ENCODE measurements at places on chromosomes 2 and 18.

DNA sequence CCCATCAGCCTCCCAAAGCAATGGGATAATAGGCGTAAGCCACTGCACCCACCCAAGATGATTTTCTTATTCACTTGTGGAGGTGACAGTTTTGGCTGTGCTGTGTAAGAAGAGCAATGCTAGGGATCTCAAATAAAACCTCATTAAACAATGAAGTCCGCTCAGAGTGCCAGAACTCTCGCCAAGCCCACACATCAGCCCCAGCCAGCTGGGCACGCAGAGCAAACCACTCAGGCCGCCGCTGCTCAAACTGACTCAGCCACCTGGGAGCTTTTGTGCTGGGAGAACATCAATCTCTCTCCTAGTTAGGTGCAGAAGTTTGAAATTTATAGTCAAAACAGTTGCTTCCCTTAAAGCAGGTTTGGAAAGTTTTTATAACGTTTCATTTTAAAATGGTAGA lies 47.6 kb downstream of the RNF152 start:
- DNase-seq, result no peak

- DNase-seq, result no peak
Observed at GRCh38 chr2:71528749-71529148, 75.4 kb downstream of the DYSF start.

GRCh38 chr2:101476605-101477208 lies 1.8 kb upstream of the RFX8 start:
- DNase-seq, result no peak

DNA sequence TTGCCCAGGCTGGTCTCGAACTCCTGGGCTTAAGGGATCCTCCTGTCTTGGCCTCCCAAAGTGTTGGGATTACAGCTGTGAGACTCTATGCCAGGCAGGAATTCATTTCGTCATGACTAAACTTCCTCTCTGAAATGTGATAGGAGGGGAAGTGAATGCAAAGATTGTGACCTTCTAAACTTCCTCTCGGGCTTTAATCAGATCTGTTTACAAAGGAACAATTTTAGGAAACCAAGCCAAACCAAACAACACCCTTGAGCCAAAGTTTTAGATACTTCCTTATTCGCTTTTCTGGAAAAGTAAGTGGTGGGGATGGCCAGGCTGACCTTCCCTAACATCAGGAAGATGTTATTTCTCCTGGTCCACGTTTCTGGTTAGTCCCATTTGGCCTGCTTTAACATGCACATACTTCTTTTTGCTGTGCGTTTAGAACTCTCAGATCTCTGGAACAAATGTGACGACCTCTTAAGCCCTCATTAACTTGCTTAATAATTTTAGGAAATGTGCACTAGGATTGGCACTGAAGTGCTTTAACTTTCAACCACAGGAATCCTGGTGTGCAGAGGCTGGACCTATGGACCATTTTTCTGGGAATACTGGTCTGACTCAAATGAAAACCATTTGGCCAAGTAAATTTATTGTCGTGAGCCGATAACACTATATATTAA lies 33.2 kb upstream of the YES1 start:
- no peak for DNase-seq

GRCh38 chr2:230209422-230210051 lies 10.2 kb downstream of the SP110 start:
- no peak for DNase-seq

DNA sequence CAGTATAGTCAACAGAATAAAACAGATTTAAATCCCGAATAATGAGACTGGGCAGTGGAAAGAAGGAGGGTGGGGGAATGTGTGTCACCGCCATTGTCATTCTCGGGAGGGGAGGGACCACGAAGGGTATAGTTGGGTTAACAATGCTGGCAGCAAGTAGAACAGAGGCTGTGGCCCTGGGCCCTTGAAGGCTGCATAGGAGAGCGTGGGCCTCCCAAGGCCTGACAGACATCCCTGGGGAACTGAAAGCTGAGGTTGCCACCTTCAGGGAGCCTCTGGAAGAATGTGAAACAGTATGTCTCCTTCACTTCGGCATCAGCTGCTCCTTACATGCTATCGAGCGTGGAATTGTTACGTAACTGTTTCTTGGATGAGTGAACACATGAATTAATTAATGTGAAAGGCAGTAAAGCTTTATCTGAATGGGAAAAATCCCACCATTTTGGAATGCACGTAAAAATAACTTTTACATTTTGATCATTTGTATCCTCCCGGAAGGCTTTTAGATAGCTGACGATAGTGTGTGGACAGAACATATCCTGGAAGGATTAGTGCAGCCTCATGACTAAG lies 92.8 kb upstream of the TTC39C start:
- no peak for DNase-seq

DNA sequence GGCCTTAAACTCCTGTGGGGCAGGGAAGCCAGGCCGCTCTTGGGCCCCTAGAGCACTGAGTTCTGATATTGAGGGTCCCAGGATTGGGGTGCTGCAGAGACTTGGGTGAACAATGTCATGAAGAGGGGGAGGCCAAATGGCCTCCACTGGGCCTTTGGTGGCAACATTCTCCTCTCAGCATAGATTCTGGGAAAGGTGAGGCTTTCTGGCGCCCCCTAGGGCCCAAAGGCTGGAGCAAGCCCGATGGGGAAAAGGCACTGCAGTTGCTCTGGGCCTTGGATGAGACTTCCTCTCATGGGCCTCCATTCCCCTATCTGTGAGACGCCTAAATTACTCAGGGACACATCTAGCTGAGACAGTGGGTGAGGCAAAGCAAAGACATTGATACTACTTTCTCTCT lies 84.8 kb downstream of the ACAA2 start:
- DNase-seq, result no peak

GRCh38 chr2:139940686-139941085 lies 1160.5 kb upstream of the NXPH2 start:
- no peak for DNase-seq

DNA sequence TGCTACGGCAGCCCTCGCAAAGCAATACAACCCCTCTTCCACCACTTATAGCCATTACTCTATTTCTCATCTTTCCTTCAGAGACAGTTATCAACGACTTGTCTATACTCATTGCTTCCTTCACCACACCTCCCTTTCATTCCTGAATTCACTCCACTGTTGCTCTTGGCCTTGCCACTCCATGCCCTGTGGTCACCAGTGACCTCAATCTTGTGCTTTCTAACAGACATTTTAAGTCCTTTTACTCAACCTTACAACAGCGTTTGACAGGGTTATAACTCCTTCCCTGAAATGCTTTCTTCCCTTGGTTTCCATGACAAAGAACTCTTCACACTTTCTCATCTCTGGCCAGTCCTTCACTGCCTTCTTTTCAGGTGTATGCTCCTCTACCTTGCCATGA lies 90.6 kb upstream of the CCDC141 start:
- DNase-seq, result no peak

DNA sequence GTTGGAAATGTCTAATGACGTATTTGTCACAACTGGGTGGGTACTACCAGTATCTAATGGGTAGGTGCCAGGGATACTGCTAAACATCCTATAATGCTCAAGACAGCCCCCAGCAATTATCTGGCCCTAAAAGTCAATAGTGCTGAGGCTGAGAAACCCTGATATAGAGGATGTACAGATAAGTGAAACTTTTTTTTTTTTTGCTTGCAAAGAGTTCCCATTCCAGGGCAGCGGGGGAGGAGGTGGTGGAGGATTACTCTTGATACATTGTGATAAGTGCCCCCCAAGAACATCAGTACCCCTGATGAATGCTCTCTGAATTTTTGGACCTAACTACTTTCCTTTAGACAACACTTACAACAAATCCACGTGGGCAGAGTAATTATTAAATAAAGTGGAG lies 329.7 kb upstream of the SPRED2 start:
- DNase-seq, result no peak

DNA sequence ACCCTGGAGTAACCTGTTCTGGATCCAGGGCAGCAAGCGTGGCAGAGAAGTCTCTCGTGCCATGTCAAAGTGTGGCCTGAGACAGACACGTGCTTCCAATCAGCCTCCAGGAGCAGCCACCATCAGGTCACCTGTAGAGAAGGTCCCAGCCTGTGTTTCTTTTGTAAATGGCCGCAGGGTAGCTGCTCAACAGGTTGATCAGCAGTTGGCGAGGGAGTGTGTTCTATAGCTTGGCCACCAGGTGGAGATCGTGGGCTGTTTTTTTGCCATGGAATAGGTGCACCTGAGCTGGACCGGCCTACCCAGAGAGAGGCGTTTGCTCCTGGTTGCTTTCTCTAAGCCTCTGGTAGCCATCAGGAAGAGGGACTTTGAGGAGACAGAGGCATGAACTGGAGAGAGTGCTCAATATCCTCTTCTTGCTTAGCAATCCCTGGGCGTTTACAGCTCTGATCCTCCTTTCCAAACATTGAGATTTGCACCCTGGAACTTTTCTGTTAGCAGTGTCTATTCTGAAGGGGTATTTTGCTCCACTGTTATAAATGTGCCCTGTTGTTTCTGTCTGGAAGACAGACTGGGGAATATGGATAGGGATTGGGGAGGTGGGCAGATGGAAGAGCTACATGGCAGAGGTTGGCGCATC lies 34.2 kb upstream of the EN1 start:
- DNase-seq, result peak; percentile 40

DNA sequence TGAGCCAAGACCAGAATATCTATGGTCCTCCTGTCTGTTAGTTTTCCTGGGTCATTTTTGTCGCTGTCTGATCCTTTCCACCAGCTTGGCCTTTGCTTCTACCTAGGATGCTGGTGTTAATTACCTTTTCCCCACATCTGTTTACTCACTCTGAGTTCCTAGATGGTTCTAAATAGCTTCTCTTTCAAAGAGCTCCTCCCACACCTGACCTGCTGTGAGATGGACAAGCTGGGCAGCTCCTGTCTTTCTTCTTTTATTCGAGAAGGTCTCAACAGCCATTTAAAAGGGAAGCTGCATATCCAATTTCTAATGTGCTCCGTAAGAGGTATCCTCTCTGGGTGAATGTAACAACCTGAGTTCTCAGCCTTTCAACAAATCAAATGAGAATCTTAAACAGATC lies 156.2 kb downstream of the HRH4 start:
- DNase-seq, result no peak

DNA sequence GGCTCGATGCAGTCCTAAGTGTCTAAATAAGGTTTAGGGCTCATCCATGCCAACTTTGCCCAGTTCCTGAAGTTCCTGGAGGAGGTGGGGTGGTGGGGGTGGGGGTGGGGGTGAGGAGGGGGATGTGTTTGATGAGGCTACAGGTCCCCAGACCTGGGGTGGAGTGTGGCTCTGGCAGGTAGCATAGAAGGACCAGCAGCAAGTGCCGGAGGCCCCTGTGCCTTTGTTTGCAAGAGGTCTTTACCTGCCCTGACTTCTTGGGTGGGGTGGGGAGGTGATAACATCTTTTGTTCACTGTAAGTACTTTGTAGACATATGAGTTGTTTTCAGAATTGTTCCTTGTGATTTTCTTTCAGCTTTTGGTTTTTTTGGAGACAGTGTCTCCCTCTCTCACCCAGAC lies 10.0 kb downstream of the SH3BP4 start:
- no peak for DNase-seq

GRCh38 chr18:70373042-70373519 lies 84.2 kb downstream of the SOCS6 start:
- DNase-seq, result no peak

- no peak for DNase-seq
Observed at GRCh38 chr2:84643991-84644390, 127.7 kb downstream of the DNAH6 start.

- no peak for DNase-seq
Observed at GRCh38 chr2:72605836-72606442, 219.9 kb downstream of the EXOC6B start.

DNA sequence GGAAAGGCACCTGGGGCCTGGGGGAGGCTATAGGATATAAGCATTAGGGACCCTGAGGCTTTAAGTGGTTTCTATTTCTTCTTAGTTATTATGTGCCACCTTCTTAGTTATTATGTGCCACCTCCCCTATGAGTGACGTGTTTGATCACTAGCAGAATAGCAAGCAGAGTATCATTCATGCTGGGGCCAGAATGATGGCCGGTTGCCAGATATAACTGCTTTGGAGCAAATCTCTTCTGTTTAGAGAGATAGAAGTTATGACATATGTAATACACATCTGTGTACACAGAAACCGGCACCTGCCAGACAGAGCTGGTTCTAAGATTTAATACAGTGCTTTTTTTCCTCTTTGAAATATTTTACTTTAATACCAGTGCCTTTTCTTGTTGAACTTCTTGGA lies 29.4 kb downstream of the LIPG start:
- no peak for DNase-seq

- DNase-seq, result no peak
Observed at GRCh38 chr2:52639692-52640091, 1127.9 kb upstream of the CHAC2 start.

DNA sequence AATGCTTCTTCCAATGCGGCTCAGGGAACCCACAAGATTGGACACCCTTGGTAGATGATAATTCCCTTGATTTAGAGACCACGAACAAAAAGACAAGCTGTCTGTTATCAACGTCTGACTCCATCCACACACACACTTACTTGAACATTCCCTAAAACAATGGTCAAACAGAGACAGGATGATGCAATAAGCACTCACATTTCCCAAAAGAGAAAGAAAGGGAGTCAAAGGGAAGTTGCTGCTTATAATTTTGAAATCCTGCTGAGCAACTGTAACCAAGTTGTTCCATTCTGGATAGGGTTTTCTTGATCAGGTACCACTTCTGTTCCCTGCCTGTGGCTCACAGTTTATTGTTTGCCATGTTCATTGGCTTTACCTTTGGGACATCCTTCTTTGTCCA lies 571.3 kb upstream of the CNTNAP5 start:
- DNase-seq, result no peak

DNA sequence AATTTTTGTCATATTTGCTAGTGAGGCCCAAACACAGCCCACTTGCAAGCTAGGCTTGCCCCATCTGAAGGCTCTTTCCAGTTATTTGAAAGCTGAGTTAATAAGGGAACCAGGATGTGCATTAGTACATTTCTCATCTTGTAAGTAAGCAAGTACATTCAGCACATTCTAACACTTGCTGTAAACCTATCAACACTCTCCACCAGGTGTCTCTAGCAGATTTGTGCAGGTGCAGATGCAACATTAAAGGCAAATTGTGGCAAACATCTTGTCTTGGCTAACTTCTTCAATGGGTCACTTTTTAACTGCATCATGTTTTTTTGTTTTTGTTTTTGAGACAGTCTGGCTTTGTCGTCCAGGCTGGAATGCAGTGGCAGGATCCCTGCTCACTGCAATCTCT lies 25.3 kb upstream of the MFSD6 start:
- no peak for DNase-seq

- no peak for DNase-seq
Observed at GRCh38 chr2:19653509-19653908, 248.3 kb downstream of the TTC32 start.

GRCh38 chr2:15331787-15332186 lies 229.3 kb downstream of the NBAS start:
- no peak for DNase-seq

GRCh38 chr2:176321916-176322315 lies 52.7 kb downstream of the MTX2 start:
- DNase-seq, result no peak

- no peak for DNase-seq
Observed at GRCh38 chr2:127129937-127130336, 23.0 kb upstream of the BIN1 start.

- DNase-seq, result no peak
Observed at GRCh38 chr2:170573671-170574070, 141.5 kb upstream of the SP5 start.

GRCh38 chr2:39805936-39806608 lies 27.0 kb upstream of the THUMPD2 start:
- DNase-seq, result no peak
